ENCODE measurements at places on chromosomes 4 and X.

- DNase-seq: no peak
These were observed 33.0 kb upstream of the TLR2 start for GRCh38 chr4:153651116-153651515.

DNA sequence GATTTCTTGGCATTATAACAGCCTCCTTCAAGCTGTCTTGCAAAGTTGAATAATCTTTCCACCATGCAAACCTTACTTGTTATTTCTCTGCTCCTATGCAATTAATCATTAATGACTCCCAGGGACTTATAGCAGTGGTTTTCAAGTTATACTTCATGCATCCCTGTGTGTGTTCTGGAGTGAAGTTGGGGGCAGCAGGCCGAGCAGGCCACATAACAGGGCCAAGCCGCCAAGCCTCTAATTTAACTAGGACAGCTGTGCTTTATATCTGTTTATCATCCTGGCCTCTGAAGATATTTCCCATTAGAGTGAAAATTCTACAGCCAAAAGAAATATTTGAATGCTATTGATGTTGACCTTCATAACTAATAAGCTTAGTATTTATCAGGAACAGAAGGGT, 133.5 kb upstream of the PAK3 start:
- no peak for DNase-seq

DNA sequence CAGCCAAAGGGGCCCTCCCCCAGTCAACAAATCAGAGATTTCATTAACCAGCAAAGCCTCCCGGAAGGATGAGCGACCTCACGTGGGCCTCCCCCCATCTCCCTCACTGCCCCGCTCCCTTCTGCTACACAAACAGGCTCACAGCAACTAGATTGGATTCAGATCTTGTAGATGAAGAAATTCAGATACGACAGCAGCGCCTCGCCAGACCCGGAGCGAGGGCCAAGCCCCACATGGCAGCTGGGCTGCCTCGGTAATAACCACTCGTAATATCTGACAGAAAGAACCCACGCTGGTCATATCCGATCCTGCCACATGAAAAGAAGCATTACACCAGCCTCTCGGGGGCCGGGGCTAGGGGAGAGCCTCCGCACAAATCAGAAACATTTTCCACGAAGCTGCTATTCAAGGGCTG, 581.3 kb downstream of the BCOR start:
- no peak for DNase-seq

- DNase-seq: peak; percentile 43
These were observed 17.3 kb downstream of the TBC1D14 start for GRCh38 chr4:6926681-6927478.

All from DND-41 (cell line).